ENCODE measurements at places on chromosomes 13 and 19.

DNA sequence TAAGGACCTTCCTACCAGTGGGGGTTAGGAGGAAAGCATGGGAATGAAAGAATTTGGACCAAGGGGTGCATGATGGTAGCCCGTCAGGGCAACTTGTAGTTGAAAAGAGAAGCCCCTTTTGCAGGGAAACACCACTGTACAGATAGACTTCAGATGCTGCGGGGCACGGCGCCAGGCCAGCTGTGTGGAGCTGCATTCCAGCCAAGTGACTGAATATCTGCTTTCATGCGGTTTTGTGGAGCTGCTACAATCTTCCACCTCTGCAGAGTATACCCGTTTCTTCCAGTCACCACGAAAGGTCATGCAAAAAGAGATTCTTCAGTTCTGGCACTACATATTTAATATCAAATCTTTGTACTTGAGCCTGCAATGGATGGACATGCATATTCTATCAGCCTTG lies 104.7 kb downstream of the RGCC start:
- DNase-seq: peak; percentile 89

GRCh38 chr13:37657956-37658355 lies 59.4 kb upstream of the POSTN start:
- DNase-seq: no peak

GRCh38 chr13:43929947-43930346 lies 50.2 kb downstream of the LACC1 start:
- no peak for DNase-seq

- no peak for DNase-seq
Measured at GRCh38 chr19:49398931-49399330, 10.9 kb downstream of the KASH5 start.

DNA sequence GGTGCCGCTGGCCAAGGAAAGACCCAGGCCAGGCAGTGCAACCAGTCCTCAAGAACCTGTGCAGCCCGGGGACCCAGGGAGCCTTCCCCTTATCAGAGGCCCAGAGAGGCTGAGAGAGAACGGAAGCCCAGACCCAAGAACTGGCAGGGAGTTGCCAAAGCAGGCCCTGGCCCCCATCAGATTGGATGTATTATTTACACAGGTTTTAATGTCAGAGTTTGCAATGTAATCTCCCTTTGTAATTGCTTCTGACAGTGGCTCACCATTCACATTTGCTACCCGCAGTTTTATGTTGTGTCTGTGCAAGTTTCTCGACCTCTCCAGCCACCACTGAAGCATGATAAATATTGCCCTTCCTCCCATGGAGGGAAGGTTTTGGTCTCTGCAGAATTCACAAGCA lies 660.9 kb downstream of the LIG4 start:
- no peak for DNase-seq

DNA sequence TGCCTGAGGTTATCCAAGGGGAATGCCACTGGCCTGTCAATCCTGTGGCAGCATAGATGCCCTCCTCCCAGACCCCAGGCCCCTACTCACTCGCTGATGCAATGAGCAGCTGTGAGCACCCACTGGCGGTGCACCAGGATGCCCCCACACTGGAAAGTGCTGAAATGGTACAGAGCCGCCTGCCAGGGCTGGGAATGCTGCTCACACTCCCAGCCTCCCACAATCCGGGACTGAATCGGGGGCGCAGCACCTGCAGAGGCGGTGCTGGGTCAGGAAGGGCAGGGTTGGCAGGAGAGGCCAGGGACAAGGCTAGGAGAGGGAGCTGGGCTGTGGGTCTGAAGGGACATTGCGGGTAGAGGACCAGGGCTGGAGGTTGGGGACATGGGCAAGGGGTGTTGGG lies 2.0 kb downstream of the KLK1 start:
- no peak for DNase-seq

GRCh38 chr13:66795636-66796035 lies 434.5 kb downstream of the PCDH9 start:
- no peak for DNase-seq

DNA sequence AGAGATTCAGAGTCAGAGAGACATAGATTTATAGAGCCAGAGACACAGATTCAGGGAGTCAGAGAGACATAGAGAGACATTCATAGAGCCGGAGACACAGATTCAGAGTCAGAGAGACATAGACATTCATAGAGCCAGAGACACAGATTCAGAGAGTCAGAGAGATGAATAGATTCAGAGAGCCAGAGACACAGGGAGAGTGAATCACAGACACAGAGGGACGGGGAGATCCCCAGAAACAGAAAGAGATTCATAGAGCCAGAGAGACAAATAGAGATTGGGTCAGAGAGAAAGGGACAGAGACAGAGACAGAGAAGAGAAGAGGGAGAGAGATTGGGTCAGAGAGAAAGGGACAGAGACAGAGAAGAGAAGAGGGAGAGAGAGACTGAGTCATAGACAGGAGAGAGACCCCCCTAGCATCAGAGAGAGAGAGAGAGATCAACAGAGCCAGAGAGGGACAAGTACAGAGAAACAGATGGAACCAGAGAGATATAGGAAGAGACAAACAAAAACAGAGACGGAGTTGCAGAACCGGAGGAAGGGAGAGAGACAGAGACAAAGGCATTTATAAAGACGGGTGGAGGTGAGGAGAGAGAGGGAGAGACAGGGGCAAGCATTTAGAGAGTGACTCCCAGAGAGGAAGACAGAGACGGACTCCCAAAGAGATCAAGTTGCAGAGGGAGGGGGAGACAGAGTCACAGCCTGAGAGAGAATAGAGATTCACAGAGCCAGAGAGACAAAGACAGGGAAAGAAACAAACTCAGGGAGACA lies 1.1 kb upstream of the PRKCG start:
- DNase-seq: no peak

- DNase-seq: no peak
Measured at GRCh38 chr19:43462383-43462782, 3.0 kb downstream of the LYPD3 start.

DNA sequence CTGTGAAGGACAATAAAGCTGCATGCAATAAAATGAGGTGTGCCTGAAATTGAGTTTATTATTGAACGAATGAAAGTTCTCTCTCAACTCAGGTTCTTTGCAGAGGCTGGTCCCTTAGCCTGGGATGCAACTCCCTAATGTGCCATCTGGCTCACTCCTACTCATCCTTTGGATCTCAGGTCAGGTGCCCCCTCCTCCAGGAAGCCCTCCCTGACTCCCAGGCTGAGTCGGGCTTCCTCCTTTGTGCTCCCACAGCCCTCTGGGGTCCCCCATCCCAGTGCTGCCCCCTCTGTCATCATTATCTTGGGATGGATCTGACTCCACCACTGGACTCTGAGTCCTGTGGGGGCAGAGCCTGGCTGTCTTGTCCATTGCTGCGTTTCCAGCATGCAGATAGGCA lies 2.7 kb upstream of the IRGC start:
- no peak for DNase-seq

DNA sequence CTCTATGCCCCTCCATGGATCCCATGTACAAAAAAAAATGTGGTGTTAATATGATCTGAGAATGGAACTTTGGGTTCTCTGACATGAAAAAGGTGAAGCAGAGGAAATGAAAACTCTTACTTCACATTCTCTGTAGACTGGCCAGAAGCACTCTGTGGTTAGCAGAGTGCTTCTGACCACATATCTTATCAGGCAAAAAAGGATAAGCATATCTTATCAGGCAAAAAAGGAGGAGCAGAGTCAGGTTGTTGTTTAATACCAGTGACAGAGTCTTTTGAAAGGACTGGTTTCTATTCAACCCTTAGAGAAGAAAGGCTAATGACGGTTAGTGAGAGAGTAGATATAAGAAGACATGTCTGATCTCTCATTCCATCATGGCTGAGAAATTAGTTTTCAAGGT lies 1404.8 kb downstream of the SLITRK1 start:
- no peak for DNase-seq

- peak; percentile 52 for DNase-seq
Measured at GRCh38 chr13:20525144-20525600, 485 bp downstream of the CRYL1 start.

DNA sequence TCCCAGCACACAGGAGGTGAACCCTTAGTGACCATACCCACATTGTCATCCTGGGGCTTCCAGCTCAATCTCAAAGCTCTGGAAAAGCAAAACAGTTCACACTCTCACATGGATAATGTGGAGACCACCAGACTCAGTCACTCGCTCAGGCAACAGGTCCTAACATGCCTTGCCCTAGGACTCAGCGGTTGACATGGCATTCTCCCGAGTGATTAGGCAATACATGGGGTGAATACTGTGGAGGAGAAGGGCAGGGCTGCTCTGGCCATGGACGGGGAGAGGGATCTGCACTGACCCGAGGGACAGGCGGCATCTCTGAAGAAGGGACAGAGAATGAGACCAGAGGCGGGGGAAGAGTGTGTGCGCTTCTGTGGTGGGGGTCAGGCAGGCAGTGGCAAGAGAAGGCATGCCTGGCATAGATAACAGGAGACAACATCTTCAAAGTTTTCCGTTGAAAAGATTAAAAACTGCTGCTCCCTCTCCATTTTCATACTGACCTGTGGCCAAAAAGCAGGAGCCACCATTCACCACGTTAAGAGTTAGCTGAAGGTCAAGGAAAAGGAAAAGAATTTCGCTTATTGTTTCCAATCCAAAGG lies 44.5 kb upstream of the EPHX3 start:
- no peak for DNase-seq

DNA sequence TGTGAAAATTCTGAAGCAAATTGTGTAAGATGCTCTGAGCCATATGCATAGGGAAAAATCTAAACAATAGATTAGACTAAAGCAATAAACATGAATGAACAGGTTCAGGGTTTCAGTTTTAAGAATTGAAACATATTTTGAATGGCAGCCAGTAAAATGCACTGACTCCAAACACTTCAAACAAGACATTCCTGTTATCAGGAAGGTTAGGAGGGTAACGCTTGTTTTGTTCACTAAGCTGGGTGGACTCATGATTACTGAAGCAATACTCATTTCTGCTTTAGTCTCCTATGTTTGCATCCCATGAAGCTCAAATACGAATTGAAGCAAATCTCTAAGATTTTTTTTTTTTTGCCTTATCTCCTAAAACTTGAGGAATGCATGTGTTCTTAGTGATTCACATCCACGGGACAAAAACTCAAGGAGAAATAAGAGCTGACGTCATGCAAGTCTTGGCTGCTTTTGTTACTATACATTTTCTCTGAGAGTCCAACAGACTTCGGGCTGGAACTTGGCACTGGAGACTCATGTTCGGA lies 29.1 kb upstream of the IGFL4 start:
- no peak for DNase-seq

DNA sequence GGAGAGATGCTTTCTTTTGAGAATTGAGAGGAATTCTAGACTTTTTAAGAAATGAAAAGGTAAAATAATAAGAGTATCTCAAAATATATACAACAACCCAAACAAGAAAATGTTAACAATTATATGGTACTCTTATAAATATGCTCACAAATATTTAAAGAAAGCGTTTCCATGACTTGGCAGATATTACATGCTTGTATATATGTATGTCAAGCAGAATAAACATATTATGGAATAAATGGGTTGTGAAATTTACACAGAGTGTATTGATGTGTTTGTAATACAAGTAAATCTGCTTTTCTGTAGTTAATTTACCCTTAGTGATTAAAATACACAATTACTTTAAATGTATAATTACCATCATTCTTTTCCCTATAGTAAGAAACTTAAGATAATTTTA lies 65.8 kb downstream of the GPC6 start:
- no peak for DNase-seq

DNA sequence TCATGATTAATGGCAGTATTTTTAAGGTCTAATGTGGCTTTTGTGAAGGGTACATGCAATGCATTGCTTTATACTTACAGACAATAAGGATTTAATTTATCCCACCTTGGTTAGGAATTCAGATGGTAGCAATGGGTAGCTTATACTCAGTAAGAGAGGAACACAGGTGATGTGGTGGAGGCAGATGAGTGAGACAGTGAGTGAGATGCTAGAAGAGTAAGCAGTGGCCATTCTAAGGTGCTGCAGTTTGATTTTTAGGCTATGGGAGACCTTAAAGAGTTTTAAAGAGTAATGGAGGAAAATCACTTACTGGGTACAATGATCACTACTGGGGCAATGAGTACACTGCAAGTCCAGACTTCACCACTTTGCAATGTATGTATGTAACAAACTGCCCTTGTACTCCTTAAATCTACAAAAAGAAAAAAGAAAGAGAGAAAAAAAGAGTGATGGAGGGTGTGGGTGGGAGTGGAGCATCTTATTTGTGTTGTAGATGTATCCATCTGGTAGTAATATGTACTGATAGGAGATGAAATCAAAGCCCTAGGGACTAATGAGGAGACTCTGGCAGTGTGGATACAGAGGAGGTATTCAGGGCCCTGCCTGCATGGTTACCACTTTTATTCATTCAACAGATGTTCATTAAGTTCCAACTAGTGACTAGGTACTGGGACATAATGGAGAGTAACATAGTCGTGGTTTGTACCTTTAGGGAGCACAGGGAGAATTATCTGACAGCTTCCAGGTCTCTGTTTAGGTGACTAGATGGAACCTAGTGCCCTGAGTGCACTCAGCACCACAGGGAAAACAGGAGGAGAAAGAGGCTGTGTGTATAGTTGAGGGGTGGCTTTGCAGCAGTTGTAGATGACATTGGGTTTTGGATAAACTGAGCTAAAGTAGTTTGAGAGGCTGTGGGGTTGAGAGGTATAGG lies 99.0 kb downstream of the GPC6 start:
- no peak for DNase-seq

DNA sequence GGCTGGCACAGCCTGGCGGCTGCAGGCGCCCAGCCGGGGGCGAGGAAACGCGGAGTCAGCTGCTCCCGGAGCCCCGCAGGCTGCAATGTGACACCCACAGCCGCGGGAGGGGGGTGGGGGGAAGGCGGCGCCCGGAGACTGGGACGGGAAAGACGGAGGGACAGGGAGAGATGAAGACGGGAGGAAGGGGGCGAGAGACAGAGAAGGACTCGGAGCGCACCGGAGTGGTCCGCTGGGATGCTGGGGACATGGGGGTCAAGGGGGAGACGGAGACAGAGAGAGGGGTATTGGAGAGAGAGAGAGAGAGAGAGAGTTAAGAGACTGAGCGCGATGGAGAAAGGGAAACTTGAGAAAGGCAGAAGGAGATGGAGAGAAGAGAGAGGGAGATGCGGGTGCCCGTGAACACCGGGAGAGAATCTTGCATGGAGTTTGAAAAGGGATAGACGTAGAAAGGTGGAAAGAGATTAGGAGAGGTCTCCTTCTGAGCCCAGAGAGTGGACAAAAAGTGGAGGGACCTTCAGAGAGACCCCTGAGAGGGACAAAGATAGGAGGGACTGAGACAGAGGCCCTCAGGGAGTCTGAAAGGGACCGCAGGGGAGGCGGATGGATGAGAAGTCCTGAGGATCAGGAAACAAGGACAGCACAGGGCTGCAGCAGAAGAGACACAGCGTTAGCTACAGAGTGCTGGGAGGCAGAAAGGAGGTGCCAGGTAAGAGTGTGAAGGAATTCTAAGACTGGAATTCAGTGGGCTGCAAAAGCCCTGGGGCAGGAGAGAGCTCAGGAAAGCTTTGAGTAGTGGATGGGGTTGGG lies 1.0 kb downstream of the SCN1B start:
- DNase-seq: peak; percentile 63

GRCh38 chr13:38582133-38582532 lies 104.7 kb upstream of the FREM2 start:
- DNase-seq: no peak

- no peak for DNase-seq
Measured at GRCh38 chr13:49110913-49111170, 109.3 kb upstream of the MLNR start.

- DNase-seq: no peak
Measured at GRCh38 chr13:50154697-50155096, 139.5 kb downstream of the KCNRG start.

GRCh38 chr13:111567637-111568036 lies 247.2 kb downstream of the TEX29 start:
- DNase-seq: no peak

GRCh38 chr19:48044561-48044960 lies 682 bp upstream of the CABP5 start:
- DNase-seq: no peak
